ENCODE measurements at places on chromosomes 13 and 19.
A peak's percentile ranks its signal among the peaks of the same experiment; 100 is the strongest.

GRCh38 chr19:44647144-44647543 lies 3.4 kb downstream of the PVR start:
- no peak for DNase-seq

DNA sequence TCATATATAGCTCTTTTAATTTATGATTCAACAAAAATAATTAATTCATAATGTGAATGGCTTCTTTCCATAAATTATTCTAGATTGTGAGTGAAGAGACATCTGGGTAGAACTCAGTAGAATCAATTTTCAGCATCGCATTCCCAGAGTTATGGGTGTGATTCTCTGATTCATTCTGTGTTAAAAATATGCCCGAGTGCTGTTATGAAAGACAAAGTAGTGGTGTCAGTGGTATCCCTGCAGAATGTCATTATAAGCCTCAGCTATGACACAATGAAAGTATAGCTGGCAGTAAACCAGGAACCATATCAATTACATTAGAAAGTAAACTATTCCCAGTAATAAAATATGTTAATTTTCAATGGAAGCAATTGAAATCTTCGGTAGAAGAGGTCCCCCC lies 480.5 kb upstream of the SLITRK1 start:
- no peak for DNase-seq

- no peak for DNase-seq
These were observed 17.3 kb downstream of the DIAPH3 start for GRCh38 chr13:60146471-60146870.

GRCh38 chr19:43519436-43520088 lies 7.4 kb downstream of the ETHE1 start:
- DNase-seq, result peak; percentile 81

- DNase-seq, result no peak
These were observed 73.1 kb downstream of the TNFSF13B start for GRCh38 chr13:108342369-108343289.

DNA sequence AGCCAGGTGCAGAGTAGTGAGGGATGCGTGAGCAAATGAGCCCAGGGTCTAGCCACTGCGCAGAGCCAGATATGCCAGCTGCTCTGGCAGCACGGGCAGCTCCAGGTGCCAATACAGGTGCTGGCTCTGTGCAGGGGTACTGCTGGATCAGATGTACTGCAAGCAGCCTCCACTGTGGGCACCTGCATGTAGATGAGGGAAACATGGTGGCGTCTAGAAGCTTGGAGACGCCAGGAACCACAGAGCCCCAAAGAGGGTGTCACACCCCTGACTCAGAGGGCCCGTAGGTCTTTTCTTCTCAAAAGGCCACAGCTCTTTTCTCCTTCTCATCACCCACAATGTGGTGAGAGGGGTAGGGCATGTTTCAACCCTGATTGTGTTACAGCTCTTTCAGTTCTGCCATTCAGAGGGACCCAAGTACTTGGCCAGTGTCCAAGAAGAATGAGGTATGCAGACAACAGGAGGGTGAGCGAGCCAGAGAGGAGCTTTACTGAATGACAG lies 244.4 kb upstream of the SLITRK1 start:
- DNase-seq, result no peak

DNA sequence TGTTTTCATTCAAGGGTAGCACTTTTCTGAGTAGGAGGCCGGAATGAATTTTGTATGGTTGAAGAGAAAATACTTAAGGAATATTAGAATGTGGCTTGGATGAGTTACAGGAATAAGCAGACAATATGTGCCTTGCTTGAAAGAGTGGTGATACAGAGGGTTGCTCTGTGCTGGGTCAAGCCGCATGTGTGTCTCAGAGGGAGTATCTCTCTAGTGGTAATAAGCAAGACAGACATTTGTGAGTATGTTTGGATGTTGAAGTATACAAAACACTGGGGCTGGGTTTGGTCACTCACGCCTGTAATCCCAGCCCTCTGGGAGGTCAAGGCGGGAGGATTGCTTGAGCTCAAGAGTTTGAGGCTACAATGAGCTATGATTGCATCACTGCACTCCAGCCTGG lies 103.9 kb downstream of the LMO7 start:
- DNase-seq, result no peak

- DNase-seq, result no peak
These were observed 1708.9 kb downstream of the SLITRK5 start for GRCh38 chr13:89380101-89380500.

- DNase-seq, result no peak
These were observed 4.2 kb upstream of the AP1M1 start for GRCh38 chr19:16193466-16193865.

DNA sequence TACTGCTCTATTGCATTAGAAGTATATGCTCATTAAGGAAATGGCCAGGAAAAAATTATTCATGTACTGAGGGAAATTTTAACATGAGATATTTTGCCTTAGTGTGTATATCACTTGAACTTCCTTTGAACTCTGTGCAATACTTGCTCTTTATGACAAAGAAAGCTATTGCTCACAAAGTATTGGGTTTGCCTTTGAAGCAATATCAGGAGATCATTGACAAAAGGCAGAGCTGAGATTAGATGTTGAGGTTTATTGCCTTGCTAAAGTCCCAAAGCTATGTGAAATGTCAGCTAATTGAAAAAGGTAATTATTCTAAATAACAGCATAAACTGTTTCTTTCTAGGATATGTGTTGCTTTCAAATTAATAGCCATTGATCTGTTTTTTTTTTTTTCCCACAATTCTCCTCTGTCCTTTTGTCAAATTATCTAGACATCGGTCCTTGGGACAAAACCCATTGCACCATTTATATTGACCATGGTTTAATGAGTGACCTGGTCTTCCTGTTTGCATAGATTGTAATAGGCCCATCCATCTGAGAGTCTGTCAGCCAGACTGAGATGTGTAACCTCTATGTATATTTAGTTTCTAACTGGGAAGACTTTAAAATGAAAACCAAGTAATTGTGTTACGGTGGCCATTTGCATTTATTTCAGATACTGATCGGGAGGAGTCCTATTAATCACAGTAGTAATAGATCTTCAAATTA lies 752.7 kb upstream of the GPC6 start:
- no peak for DNase-seq

GRCh38 chr19:22199171-22199570 lies 2.4 kb upstream of the ZNF676 start:
- DNase-seq, result no peak

- no peak for DNase-seq
These were observed 24.2 kb downstream of the BTBD2 start for GRCh38 chr19:1991018-1991913.

GRCh38 chr13:28128030-28128429 lies 10.3 kb upstream of the PAN3 start:
- DNase-seq, result no peak

GRCh38 chr13:48514793-48515192 lies 18.1 kb downstream of the RCBTB2 start:
- DNase-seq, result no peak

GRCh38 chr19:43997631-43998290 lies 5.0 kb upstream of the ZNF230 start:
- DNase-seq, result no peak

GRCh38 chr13:79003989-79004898 lies 345.3 kb upstream of the OBI1 start:
- DNase-seq, result no peak

DNA sequence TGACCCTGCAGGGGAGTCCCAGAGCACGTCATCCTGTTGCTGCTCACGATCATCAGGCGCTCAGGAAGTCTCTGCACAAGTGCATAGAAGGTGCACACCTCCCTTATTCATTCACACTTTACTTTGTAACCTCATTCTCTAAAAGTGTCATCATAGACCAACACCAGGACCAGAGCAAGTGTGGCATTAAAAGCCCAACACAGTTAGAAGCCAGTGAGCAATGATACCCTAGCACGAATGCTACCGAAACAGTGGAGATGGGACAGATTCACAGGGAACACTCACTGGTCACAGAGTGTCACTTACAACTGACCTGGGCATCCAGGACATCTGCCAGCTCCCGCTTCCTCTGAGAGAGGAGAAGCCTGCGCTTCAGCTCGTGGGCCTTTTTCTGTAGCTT lies 17.0 kb downstream of the HAUS8 start:
- no peak for DNase-seq

DNA sequence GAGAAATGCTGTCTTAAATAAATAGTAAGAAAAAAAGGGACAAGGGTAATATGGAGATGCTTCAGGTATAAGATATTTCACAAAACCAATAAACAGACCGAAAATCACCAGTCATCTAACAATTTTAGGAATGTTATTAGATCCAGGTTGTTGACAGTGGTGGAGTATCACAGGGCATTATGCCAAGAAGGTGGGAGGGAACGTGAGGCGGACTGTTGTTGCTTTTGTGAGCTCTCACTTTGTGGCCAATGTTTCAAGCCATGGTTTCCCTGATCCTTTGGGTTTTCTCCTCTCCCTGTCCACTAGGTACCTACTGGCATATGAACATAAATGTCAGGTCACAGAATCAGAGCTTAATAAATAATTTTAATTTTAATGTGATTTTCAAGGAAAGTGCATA lies 790.3 kb upstream of the SLITRK1 start:
- no peak for DNase-seq

- no peak for DNase-seq
These were observed 71.8 kb downstream of the PTPRS start for GRCh38 chr19:5268801-5269200.

GRCh38 chr13:24016046-24016445 lies 118.7 kb upstream of the C1QTNF9B start:
- no peak for DNase-seq

- DNase-seq, result no peak
These were observed 16.1 kb downstream of the ZNF562 start for GRCh38 chr19:9658769-9659168.

DNA sequence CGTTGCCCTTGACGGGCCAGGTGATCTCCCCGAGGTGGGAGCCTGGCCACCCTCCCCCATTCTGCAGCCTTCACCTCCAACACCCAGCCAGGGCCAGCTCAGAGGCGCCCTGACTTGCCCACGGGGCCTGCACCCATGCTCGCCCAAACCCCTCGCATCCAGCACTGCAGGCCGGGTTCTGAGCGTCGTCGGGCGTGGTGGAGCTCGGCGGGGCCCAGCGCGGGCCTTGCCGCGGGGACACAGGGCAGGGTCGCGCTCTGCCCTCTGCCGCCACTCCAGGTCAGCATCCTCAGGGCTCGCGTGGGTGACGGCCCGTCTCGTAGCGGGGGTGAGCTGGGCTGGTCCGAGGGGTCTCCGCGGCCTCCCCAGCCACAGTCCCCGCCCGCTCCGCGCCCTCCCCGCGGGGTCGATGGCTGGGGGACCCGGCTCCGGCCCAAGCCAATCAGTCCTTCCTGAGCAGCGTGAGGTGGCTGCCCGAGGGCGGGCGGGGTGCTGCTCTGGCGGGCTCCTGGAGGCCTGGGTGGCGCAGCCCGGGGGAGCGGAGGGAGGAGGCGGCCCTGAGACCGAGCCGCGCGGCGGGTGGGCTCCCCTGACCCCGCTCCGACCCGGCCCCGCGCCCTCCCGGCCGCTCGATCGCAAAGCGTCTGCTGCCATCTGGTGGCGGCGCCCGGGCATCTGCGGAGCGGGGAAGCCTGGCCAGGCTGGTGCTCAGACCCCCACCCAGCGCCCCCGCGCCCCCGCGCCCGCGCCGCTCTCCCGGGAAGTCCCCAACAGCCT lies 61.4 kb downstream of the CCNE1 start:
- peak; percentile 33 for DNase-seq

GRCh38 chr13:75830842-75831241 lies 194.7 kb downstream of the LMO7 start:
- DNase-seq, result no peak

DNA sequence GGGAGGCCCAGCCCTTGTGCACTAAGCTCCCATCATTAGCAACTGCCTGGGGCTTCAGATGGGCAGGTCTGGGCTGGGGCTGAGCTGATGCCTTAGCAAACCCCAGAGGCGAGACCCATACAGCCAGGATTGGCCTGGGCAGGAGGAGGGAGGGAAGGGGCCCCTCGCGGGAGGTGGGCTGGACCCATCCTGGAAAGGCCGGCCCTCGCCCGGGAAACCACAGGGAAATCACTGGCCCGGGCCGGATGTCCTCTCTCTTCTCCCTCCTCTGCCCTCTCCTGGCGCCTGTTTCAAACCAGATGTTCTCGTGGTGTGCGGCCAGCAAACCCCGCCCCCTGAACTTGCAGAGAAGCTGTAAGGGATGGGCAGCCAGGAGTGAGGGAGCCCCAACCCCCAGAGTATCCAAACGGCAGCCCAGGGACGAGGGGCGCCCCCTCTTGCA lies 43.1 kb downstream of the TMEM255B start:
- DNase-seq, result peak; percentile 65

- no peak for DNase-seq
These were observed 922 bp downstream of the EBPL start for GRCh38 chr13:49690133-49690994.

DNA sequence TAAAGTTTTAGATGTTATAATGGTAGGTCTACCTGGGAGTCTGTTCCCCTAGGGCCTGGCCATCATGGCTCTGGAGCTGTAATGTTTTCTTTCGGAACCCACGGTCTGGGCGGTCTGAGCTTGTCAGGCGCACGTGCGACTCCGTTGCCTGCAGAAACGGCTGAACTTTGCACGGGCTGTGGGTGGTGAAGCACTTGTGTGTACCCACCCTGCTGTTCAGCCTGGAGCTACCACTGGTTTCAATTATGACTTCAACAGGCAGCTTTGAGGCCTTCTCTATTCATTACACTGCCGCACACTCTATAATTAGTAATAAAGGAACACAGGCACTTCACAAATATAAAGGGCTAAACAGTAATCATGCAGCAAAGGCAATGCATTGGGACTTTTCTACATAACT lies 6.0 kb downstream of the PCDH8 start:
- no peak for DNase-seq

GRCh38 chr13:64256751-64257150 lies 2841.1 kb upstream of the PCDH20 start:
- DNase-seq, result no peak

DNA sequence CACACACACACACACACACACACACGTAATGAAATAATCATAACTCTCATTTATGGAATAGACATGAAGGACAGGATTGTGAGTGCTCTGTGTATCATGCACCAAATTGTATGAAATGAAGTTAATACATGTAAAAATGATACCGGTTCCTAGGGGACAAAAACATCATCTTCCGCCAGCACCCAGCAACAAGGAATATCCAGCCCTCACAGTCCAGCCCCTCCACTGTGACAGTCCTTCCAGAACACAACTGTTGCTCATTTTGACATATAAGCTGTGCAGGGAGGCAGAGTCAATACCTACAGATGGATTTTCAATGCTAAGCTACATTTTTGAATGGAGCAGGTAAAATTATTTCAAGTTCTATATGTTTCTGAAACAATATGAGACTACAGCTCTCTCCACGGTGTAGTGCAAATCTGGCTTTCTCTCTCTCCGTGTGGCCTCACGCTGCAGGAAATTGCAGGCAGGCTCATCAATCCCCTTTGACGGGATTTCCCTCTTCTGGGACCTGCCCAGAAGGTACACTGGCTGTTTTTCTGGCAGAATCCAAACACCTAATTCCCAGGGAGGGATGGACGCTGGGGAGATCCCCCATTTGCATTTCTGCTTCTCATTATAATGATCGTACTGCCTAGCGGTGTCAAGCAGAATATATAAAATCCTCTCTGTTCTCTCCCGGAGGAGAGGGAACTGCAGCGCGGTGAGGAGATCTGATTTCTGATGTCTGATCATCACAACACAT lies 494.0 kb downstream of the LIG4 start:
- DNase-seq, result no peak

- no peak for DNase-seq
These were observed 4.9 kb upstream of the ERCC1 start for GRCh38 chr19:45428384-45429231.

- DNase-seq, result no peak
These were observed 8.3 kb downstream of the CAMSAP3 start for GRCh38 chr19:7603919-7604318.
